Activated T-cell treated with anti-CD3 and anti-CD28 coated beads, Interleukin-2, amount 50 U/mL, for 48 hours (primary cell): ENCODE measurements at places on chromosomes 1 and 21.

GRCh38 chr1:39866767-39867166 is 16.5 kb downstream of the TRIT1 start:
- no peak for DNase-seq

GRCh38 chr1:119731060-119731459 is 19.3 kb downstream of the PHGDH start:
- DNase-seq, result no peak

- no peak for DNase-seq
Observed at GRCh38 chr1:226135709-226136108, 50.8 kb downstream of the ACBD3 start.

GRCh38 chr21:37266515-37267221 is 466 bp downstream of the VPS26C start:
- DNase-seq, result no peak

DNA sequence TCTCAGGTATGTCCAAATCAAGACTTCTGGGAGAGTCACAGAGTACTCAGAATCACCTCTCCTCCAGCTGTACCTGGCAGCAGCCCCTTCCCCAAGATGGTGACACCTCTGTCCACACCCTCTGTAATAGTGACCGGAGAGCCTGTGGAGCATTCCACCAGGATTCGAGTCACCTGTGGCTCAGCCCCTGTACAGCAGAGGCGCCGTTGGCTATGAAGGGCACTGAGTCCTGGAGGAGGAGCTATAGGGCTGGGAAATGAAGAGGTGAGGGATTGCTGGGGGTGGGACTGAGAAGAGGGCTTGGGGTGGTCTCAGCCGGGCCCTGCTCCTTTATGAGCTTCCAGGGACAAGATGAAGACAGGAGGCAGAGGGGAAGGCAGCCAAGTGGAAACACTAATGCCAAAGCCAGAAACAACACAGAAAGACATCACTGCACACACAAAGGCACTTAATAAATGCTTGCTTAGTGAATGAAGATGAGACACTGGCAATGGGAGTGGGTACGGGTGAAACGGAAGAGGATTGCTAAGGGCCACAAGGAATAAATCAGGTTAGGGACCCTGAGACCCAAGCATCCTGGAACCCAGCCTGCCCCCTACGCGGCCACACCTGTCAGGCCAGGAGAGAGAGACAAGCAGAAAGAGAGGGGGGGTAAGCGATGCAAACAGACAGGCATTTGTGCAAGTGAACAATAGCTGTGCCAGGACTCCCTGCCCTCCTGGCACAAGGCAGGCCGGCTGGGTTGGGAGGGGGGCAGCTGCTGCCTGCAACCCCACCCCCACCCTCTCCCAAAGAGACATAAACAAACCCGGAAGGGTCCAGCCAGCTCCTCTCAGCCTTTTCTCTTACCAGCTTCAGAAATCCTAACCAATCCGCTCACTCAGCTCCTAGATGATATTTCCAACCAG is 3.9 kb downstream of the ARHGEF2 start:
- no peak for DNase-seq
